ENCODE measurements at places on chromosomes 1 and 21.

- no peak for DNase-seq
Observed at GRCh38 chr1:43509740-43510375, 20.8 kb upstream of the PTPRF start.

DNA sequence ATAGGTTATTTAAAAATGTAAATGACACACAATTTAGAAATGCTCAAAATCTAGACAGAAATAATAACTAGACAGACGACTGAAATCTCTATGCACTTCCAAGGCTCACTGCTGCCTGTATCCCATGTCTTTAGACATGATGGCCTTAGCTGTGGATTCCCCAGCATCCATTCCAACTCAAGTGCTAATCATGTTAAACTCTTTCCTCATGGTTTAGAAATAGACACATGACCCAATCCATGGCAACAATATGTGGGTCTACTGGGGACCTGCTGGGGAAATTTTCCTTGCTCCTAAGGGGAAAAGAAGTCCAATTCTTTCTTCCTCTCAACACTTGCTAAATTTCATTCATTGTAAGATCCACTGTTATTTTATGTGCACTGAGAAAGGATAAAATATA lies 188.5 kb downstream of the SLC45A1 start:
- no peak for DNase-seq

DNA sequence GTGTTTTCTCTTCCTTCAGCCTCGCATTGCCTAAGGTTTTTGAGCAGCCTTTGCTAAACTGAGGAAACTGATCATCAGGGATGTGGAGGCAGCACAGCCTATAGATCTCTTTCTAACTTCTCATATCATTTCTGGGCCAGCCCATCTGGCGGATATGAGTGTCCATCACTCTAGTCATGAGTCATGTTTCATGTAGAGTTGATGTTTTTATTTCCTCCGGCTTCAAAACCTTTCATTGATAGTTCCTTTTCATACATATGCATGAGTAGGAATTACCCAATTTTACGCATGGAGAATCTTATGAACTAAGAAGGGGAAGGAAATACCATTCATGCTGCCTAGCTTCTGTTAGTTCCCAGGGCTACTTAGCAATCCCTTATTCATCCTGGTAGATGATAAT lies 66.3 kb downstream of the SPATA46 start:
- DNase-seq: no peak

GRCh38 chr1:172557270-172557669 lies 24.3 kb downstream of the SUCO start:
- DNase-seq: no peak

DNA sequence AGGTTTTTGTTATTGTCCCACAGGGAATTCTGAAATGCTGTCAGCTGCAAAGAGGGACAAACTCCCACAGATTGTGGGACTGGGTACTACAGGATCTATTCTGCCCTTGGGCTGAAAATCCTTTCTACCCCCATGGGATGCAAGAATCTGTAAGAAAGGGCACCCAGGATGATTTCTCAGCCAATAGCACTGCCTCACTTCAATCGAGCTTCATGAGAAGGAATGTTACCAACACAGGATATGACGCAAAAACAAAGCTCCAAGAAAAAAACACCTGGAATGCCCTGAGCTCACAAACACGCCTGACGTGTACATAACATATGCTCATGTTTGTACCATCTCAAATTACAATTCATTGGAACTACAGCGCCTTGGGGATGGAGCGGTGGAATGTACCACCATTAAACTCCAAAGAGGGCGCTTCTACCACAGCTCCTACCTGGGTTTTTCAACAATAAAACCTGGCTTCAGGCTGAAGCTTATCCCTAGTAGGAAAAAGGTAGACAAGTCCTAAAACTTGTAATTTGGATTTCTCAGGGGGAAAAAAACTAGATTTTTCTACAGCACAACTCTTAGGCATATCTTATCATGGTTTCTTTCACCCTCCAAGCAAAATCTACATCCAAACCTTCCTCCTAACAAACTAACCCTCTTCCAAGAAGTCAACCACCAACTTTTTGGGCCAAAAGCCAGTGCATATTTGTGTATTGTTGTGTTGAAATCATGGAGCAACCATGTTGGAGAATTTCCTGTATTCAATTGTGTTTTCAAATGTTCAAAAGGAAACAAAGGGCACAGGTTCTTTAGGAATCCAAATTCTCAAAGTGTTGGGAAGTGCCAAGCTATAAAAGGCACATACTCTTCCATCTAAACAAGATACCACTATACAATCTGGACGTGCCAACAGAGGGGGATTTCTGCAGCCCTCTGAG lies 78.9 kb downstream of the TGFBR3 start:
- DNase-seq: no peak

GRCh38 chr21:42681296-42682206 lies 28.1 kb downstream of the PDE9A start:
- DNase-seq: no peak

DNA sequence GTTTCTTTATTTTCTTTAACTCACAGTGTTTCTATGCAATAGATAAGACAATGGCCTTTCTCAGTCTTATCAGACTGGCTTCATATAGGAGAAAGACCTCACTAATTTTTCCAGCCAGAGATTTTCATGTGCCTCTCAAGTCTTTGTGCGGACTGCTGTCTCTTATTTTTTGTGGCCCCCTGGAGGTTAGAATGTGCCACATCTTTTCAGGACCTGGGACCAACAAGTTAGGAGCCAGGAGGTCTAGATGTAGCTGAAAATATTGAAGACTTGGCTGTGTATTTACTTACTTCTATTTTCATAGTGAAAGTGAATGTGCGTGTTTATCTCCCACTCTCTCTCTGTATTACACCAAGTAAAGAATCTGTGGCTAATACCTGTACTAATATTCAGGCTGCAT lies 42.1 kb upstream of the CFHR3 start:
- DNase-seq: no peak

DNA sequence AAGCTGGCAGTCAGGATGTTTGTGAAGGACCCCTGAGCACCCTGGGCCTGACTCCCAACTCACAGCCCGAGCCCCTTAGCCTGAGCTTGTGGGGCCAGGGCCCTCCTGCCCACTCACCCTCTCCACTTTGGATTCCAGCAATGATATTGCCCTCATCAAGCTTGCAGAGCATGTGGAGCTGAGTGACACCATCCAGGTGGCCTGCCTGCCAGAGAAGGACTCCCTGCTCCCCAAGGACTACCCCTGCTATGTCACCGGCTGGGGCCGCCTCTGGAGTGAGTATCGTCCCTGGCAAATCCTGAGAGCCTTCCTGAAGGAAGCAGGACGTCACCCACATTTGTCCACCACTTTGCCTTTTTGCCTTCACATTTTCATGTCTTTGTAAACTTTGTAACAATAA lies 5.0 kb downstream of the CTRC start:
- DNase-seq: no peak

DNA sequence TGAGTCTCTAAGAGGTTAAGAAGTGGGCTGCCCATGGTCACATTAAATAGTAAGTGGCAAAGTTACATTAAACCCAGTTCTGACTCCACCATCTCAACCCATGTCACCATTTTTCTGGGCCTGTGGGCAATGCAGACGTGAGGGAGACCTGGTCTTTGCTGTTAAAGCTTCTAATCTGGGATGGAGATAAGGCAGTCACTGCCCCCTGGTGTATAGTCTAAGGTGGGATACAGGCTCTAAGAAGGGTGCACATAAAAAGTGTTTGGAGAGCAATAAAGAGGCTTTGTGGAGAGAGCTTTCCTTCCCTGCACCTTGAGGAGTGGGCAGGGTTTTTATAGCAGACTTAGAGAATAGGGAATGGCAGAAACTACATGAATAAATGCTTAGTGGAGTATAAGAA lies 141.3 kb downstream of the ROR1 start:
- DNase-seq: no peak

GRCh38 chr1:226881515-226882185 lies 11.2 kb downstream of the PSEN2 start:
- DNase-seq: no peak

- no peak for DNase-seq
Observed at GRCh38 chr21:25961042-25961441, 209.5 kb downstream of the APP start.

DNA sequence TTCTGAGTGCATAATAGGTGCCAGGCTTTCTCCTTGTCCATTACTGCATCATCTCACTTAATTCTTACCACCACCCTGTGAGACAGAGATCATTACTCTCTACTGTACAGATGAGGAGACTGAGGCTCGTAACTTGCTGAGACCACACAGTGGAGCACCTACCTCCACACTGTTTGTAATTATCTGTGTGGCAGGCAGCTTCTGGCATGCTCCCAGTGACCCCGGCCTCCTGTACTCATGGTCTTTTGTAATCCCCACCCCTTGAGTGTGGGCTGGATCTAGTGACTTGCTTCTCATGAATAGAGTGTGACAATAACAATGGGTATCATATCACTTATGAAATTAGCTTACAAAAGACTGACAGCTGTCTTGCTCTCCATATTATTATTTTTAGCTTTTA lies 407.3 kb downstream of the MATN1 start:
- no peak for DNase-seq

DNA sequence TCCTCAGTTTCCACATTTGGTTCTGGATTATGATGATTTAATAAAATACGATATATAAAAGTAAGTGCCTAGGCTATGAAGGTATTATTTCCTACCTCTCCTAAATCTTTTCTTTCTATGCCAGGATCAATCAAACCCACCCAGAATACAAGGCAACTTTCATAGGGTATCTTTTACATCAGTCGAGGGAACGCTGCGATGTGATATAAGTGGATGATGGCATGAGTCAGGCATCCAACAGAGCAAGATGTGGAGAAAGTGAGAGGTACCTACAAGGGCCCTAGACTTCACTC lies 781 bp downstream of the TTLL7 start:
- DNase-seq: no peak

GRCh38 chr1:226306425-226306824 lies 2.5 kb downstream of the LIN9 start:
- DNase-seq: no peak

GRCh38 chr1:205396967-205397616 lies 24.8 kb downstream of the LEMD1 start:
- DNase-seq: no peak

DNA sequence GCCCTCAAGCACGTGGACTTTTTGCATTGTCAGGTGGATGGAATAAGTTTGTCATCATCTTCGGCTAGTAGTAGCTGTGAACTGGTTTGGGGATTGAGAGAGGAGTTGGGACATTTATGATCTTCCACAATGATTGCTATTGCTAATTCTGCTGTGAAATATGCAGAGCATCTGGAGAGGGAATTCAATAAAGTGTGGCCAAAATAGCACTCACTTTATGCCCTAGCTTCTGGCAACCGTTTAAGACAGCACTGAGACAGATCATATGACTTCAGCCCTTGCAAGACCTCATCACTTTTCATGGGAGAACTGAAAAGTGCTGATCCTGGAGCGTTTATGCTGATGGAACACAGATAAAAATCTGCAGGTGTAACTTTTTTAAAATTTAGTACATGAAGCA lies 360.8 kb downstream of the GPATCH2 start:
- no peak for DNase-seq

- DNase-seq: no peak
Observed at GRCh38 chr1:226125831-226126230, 60.7 kb downstream of the ACBD3 start.

DNA sequence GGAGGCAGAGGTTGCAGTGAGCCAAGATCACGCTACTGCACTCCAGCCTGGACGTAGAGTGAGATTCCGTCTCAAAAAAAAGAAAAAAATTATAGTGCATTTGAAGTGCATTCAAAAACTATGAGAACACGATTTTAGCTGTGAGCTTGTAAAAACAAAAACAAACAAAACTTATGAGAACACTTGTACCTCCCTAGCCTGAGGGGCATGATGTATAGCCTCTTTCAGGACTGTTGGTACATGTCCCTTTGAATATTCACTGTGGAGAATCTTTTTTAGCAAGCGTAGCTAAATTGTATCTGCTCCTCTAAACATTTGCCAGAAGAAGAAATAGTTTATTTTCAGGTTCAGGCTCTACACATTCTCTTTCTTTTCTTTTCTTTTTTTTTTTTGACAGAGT lies 9.5 kb upstream of the DEGS1 start:
- no peak for DNase-seq

DNA sequence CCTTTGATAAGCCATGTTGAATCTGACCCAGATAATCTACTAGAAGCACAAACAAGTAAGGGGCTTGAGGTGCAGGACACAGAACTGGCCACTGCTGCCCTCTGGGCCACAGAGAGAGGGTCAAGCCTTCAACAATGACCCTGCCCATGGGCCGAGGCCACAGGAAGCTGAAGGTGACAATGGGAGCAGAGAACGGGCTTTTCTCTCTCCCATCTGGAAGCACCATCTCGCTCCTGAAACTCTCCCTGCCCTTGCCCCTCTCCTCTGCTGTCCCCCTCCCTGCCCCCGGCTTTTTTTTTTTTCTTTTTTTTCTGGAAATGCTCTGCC lies 133.1 kb upstream of the DUSP10 start:
- no peak for DNase-seq

DNA sequence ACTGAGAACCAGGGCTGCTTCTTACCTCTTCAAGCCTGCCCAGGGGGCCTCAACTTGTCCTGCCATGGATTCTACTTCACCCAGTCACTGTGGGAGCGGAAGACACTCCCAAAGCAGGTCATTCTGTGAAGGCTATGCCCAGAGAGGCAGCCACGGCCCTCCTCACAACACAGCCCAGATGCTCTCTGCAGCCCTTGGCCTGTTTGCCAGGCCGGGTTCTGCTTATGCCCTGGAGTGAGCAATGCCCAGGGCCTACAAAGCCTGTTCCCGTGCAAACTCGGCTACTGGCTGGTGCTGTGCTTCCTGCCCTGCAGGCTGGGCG lies 33.8 kb upstream of the SLC30A1 start:
- DNase-seq: no peak

GRCh38 chr1:62428351-62428750 lies 8.5 kb upstream of the USP1 start:
- DNase-seq: no peak

DNA sequence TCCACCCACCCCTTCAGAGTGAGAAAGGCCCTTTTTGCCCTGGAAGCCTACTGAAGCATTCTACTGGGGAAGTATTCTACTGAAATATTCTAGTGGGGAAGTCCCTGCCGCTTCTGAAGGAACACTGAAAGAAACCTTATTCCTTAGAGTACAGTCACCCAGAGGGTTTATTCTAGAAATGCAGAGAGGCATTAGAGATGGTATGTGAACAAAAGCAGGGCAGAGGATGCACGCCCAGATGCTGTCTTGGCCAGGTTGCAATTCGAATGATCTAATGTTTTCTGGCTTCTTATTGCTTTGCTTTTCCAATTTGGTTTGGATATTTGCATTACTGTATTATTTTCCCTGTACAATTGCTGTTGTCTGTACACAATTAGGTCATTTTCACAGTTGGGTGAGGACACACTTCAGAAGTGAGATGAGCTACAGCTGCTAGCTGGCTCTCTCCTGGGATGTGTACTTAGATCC lies 37.1 kb downstream of the CCN1 start:
- DNase-seq: no peak

GRCh38 chr1:41380195-41380594 lies 19.0 kb downstream of the FOXO6 start:
- DNase-seq: no peak

DNA sequence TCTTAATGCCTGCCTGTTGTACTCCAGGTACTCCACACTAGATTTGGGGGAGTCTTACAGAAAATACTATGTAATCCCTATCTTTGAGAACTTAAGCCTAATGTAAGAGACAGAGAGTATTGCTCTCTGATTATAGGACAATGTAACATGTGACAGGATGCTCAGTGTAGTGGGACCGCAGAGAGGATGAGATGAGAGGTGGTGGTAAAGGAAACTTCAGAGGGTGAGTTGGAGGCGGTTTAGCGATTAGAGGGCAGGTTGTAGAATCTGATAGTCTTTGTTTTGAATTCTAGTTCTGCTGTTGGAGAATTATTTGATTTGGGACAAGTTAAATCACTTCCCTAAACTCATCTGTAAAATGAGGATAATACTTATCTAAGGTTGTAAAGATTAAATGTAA lies 5.4 kb downstream of the SOAT1 start:
- DNase-seq: no peak

GRCh38 chr1:51526248-51526647 lies 7.2 kb upstream of the EPS15 start:
- DNase-seq: no peak

All from hypothalamus (tissue), 51 donors.